ENCODE measurements at places on chromosomes 16 and 17.

- no peak for DNase-seq
These were observed 65.7 kb downstream of the SMURF2 start for GRCh38 chr17:64596439-64596838.

GRCh38 chr16:634996-635395 is 1.1 kb downstream of the METTL26 start:
- DNase-seq = no peak

DNA sequence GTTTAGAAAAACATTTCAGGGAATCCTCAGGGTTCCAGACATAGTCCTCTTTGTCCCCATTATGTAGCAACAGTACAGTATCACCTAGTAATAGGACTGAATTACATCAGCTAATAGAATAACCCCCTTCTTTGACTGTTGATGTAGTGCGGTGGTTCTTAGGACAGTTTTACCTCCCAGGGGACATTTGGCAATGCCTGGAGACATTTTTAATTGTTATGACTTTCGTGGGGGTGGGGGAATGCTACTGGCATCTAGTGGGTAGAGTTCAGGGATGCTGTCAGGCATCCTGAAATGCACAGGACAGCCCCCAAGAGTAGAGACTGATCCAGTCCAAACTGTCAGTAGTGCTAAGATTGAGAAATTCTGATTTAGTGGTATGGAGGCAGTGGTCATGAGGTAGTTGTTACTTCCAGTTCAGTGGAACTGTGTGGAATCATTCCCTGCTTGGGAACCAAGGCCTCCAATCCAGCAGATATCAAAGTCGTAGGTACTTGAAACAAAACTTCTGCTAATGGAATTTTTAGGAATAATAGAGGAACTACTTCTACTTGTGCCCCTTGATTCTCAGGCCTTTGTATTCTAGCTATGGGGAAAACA is 20.3 kb downstream of the NF1 start:
- no peak for DNase-seq

DNA sequence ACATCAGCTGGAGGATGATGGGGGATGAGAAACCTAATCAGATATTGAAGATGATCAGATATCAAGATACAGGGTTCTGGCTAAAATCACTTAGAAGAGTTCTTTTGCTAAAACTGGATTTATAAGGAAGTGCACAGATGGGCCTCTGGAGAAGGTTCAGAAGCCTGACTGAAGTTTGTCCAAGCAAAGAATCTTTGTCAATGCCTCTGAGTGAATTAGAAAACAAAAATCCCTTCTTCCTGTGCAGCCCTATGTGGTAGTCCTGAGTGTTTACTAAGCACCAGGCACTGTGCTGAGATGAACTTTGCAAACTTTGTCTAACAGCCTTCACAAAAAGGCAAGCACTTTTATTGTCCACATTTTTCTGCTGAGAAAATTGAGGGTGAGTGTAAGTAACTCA is 11.4 kb upstream of the CENPV start:
- no peak for DNase-seq

DNA sequence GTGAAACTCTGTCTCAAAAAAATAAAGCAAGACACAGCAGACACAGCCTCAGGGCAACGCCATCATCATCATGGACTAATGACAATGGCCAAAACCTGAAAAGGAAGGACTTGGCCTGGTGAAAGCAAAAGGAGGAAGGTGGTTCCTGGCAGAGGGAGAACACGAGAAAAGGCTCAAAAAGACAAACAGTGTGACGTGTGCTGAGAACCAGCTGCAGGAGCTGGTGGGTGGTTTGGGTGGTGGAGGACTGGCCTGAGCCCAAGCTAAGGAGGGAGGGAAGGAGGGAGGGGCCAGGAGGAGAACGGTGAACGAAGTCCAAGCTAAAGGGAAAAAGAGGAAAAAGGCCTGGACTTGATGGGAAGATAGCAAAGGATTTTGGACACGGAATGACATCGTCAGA is 85.1 kb downstream of the SLC39A11 start:
- peak; percentile 11 for DNase-seq

DNA sequence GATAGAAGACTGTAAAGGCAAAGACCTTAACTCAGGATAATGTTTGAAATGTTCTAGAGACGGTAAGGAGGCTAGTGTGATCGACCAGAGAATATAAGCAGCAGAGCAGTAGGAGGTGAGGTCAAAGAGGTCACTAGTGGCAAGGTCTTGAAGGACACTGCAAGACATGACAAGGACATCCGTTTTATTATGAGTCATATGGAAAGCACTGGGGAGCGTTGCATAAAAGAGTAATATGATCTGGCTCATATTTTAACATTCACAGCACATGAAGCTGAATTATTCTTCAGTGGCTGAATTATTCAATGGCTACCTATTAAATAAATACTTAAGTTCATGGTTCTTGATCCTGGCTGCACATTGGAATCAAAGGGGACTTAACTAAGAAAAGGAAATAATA is 123.7 kb downstream of the SOX9 start:
- no peak for DNase-seq

GRCh38 chr17:4236456-4236855 is 27.3 kb downstream of the ANKFY1 start:
- DNase-seq = no peak

GRCh38 chr16:28935924-28936783 is 4.4 kb downstream of the CD19 start:
- peak; percentile 18 for DNase-seq

GRCh38 chr17:36511216-36511615 is 23.5 kb downstream of the MYO19 start:
- DNase-seq = no peak

- DNase-seq = no peak
These were observed 47.5 kb downstream of the XYLT1 start for GRCh38 chr16:17423221-17423620.

- no peak for DNase-seq
These were observed 26.8 kb upstream of the ZNF629 start for GRCh38 chr16:30813821-30814189.

GRCh38 chr17:57853695-57854094 is 3.9 kb upstream of the MRPS23 start:
- DNase-seq = no peak

- DNase-seq = peak; percentile 11
These were observed 23.7 kb downstream of the CLEC3A start for GRCh38 chr16:78045865-78046581.

GRCh38 chr17:69175625-69176456 is 34.1 kb upstream of the ABCA6 start:
- no peak for DNase-seq

- no peak for DNase-seq
These were observed 1.3 kb upstream of the SCN4A start for GRCh38 chr17:63973930-63974593.

- no peak for DNase-seq
These were observed 24.8 kb downstream of the CCR7 start for GRCh38 chr17:40540448-40540847.

GRCh38 chr16:57748596-57748995 is 13.0 kb downstream of the KATNB1 start:
- no peak for DNase-seq

- DNase-seq = no peak
These were observed 24.3 kb downstream of the WSB1 start for GRCh38 chr17:27318228-27318627.

DNA sequence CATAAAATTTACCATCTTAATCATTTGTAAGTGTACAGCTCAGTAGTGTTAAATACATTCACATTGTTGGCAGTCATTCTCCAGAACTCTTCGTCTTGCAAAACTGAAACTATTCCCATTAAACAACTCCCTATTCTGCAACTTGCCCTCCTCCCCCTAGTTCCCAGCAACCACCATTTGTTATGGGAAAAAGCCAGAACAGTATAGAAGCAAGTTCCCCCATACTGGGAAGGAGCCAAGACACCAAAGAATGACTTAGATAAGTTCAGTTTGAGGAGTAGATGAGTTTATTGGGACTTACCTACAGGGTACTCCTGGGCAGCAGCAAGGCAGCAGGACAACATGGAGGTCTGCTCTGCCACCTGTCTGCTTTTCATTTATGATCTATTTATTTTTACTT is 39.3 kb upstream of the TEKT1 start:
- DNase-seq = no peak

- no peak for DNase-seq
These were observed 2.3 kb downstream of the CDYL2 start for GRCh38 chr16:80802138-80802537.

GRCh38 chr16:90031931-90032673 is 12.8 kb upstream of the DBNDD1 start:
- DNase-seq = no peak

- no peak for DNase-seq
These were observed 14.0 kb upstream of the DPEP1 start for GRCh38 chr16:89599451-89599858.

GRCh38 chr16:70714581-70715054 is 28.8 kb upstream of the MTSS2 start:
- DNase-seq = no peak

- no peak for DNase-seq
These were observed 7.7 kb upstream of the KRTAP17-1 start for GRCh38 chr17:41322903-41323895.

GRCh38 chr17:70265471-70265870 is 96.1 kb downstream of the KCNJ2 start:
- no peak for DNase-seq

DNA sequence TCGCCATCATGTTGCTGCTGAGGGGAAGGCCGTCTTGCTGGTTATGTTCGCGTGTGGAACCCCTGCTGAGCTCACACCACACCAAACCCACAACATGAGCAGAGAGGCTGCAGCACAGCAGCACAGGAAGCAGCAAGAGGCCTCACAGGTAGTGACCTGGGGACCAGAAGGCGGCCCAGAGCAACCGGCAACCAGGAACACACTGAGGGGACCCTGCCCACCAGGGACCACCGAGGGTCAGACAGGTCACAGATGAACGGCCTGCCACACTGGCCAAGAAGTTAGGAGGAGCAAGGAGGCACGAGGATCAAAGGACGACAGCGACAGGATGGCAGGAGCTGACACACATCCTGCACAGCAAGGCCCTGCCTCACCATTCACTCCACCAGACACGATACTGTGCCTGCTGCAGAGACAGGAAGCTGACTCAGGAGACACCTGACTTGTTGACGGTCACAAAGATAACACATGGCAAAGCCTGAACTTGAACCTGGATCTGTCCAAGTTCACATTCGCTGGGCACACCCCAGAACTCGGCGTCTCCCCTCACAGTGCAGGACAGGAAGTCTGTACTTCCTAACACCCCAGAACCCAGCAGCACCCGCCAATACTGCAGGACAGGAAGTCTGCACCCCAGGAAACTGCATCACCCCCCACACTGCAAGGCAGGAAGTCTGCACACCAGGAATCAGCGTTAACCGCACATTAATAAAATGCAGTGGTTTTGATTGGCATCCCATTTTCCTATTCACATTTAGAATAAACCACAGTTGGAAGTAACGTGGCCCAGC is 98.5 kb downstream of the ZNF778 start:
- no peak for DNase-seq

DNA sequence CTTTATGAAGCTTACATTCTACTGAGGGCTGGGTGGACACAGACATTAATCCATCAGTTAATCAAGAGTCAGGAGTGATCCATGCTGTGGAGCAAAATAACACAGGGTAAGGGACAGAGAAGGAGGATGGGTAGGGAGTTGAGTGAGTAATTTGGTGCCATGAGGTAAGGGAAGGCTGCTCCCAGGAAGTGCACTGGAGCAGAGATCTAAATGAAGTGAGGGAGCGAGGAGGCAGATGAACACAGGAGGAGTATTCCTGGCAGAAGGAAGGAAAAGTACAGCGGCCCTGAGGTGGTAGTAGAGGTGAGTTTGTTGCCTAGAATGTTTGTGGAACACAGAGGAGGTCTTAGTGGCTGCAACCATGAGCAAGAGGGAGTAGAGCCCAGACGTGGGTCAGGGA is 34.8 kb downstream of the ASIC2 start:
- no peak for DNase-seq

GRCh38 chr17:46262271-46262670 is 32.7 kb upstream of the LRRC37A start:
- DNase-seq = no peak

GRCh38 chr16:31135535-31136286 is at the start of gene PRSS8:
PRSS8 (minus strand) TSS chr16:31135727; CDS start chr16:31135498, 229 bp downstream.
- DNase-seq = no peak

DNA sequence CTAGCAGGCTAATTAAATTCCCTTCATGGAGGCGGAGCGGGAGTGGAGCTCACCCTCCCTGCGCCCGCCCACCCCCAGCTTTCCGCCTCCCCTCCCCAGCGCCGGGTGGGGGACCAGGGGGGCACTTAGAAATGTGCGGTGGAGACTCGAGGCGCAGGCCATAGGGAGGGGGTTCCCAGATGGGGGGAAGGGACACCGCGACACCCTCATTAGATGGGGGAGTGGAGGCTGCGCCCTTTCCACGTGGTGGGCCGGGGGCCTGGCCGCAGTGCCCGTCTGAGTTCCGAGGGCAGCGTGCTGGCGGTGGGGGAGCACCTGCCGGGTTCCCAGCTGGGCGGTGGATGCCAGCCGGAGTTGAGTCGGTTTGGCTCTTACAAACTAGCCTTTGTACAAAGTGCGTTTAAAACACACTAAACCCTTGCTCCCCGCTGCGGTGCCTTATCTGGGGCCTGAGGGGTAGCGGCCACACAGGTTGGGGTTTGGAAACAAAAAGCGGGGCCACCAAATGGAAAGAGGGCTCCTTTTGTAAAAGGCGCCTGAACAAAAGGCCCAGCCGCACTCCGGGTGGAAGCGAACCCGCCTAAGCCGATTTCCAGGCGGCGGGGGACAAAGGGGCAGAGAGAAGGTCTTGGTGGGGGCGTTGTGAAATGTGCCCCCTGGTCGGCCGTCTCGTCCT is 1.4 kb downstream of the GSE1 start:
- DNase-seq = no peak

GRCh38 chr16:14486520-14487303 is 143.3 kb downstream of the PARN start:
- peak; percentile 64 for DNase-seq

DNA sequence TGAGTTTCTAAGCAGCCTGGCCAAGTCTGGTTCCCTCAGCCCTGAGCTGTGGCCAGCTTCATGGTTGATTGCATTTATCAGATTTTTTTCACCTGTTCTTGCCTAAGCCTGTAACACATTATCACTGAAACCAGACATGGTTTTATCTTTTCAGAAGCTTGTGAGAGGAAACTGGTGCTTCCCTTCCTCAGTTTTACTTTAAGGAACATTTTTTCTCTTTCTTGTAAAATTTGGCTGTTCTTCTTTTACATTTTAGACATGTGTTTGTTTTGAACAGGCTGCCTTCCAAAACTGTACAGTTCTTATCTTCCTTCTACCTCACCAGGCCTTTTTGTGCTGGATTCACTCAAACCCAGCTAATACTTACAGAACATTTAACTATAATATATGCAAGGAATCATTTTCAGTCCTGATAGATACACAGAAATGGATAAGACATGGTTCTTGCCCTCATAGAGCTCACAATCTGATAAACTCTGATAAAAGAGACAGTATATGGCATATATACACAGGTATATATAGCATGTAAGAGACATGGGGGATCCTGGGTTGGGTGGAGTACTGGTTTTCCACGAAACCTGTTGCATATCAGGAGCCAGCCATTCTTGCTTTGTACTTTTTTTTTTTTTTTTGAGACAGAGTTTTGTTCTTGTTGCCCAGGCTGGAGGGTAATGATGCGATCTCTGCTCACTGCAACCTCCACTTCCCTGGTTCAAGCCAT is 44.5 kb downstream of the ZNRF1 start:
- no peak for DNase-seq

- no peak for DNase-seq
These were observed 4.1 kb downstream of the PLSCR3 start for GRCh38 chr17:7389924-7390910.

- no peak for DNase-seq
These were observed 16.0 kb upstream of the JPH3 start for GRCh38 chr16:87586201-87586782.

- no peak for DNase-seq
These were observed 233.5 kb downstream of the CCDC182 start for GRCh38 chr17:57511475-57512123.
